Stimulated activated CD4-positive, alpha-beta T cell treated with anti-CD3 and anti-CD28 coated beads, Interleukin-1b, Interleukin-23, amount 100 ng/mL, for 1 hour (primary cell): ENCODE measurements at places on chromosomes 4 and X.

DNA sequence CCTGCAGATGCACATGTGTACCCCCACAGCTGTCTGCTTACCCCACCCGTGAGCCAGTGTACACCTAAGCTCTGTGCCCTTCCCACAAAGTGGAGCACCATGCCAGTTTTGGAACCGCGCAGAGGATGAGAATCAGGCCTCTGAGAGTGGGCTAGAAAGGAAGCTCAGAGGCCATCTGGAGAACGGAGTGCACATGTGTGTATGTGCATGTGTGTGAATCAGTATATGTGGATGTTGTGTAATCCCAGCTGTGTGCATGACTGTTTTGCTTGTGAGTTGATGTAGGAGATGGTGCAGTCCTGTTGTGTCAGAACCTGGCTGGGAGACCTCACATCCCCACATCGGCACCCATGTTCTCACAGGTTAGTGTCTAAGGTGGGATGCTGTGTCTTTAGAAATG lies 93.0 kb downstream of the DRD5 start:
- no peak for DNase-seq

DNA sequence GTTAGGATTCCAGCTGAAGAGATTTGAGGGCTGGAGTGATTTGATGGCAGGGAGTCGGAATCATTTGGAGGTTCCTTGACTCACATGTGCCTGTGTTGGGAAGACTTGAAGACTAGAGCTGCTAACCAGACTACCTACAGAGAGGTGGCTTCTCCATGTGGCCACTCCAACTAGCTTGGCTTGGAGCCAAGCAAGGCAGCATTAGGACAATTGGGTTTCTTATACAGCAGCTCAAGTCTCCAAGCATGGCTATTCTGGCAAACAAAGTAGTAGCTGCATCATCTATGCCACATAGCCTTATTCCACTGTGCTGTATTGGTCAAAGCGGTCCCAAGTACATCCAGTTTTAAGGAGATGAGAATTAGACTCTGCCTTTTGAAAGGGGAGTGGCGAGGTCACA lies 171.7 kb upstream of the SLC4A4 start:
- DNase-seq = no peak

GRCh38 chr4:11783588-11783987 lies 354.9 kb upstream of the HS3ST1 start:
- no peak for DNase-seq

GRCh38 chr4:137463377-137464003 lies 68.8 kb downstream of the PCDH18 start:
- no peak for DNase-seq

- DNase-seq = no peak
Observed at GRCh38 chrX:135697601-135698000, 15.8 kb upstream of the CT45A1 start.

- no peak for DNase-seq
Observed at GRCh38 chr4:168538632-168539031, 41.8 kb downstream of the PALLD start.

DNA sequence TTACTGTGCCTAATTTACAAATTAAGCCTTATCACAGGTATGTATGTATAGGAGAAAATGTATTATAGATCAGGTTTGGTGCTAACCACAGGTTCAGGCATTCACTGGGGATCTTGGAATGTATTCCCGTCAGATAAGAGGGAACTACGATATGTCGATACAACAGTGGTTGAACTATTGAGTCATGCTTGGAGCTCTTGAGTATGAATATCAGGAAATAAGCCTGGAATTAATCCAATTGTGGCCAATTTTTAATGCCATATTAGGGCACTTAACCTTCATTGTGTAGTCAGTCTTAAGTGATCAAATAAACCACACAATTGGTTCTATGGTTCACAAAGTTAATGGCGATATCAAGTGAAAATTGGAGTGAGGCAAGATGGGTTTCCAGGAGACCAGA lies 556.5 kb downstream of the IL1RAPL1 start:
- DNase-seq = no peak

- no peak for DNase-seq
Observed at GRCh38 chr4:8224975-8225625, 26.0 kb downstream of the SH3TC1 start.

DNA sequence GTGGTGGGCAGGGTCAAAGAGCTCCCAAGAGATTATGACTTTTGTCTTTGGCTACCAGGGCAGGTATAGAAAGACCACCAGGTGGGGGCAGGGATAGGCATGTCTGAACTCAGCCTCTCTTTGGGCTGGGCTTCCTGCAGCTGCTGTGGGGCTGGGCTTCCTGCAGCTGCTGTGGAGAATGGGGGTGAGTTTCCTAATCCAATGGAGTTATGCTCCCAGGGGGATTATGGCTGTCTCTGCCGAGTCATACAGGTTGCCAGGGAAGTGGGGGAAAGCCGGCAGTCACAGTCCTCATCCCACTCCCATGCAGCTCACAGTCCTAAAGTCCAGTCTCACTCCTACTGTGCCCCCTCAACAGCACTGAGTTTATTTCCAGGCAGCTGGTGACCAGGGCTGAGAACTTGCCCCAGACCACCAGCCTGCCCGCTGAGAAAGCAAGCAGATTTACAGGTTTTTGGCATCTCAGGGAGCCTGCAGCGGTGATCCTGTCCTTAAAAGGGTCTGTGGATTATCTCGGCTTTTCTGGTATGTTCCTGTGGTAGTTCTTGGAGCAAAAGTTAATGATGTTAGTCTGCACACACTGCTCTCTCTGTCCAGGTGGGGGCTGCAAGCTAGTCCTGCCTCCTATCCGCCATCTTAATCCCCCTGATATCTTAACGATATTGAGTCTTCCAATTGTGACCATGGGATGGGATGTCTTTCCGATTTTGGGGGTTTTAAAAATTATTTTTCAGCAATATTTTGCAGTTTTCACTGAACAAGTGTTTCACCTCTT lies 133.4 kb downstream of the RTL9 start:
- DNase-seq = no peak
